ENCODE measurements at places on chromosomes 7 and 10.

GRCh38 chr7:25398418-25398817 lies 170.1 kb upstream of the NPVF start:
- no peak for DNase-seq

- no peak for DNase-seq
Measured at GRCh38 chr7:80643336-80643915, 5.0 kb downstream of the CD36 start.

DNA sequence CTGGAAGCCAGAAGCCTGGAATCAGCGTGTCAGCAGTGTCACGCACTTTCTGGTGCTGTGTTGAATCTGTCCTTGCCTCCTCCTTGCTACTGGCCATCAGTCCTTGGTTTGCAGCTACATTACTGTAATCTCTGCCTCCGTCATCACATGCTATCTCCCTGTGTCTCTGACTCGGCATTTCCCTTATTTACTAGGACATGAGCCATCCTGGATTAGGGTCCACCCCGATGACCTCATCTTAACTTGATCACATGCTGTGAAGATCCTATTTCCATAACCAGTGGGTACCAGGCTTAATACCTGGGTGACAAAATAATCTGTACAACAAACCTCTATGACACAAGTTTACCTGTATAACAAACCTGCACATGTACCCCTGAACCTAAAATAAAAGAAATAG lies 518.0 kb upstream of the KLF6 start:
- DNase-seq = no peak

GRCh38 chr7:129480674-129481363 lies 21.5 kb upstream of the SMKR1 start:
- no peak for DNase-seq

GRCh38 chr7:120169996-120170783 lies 102.8 kb upstream of the KCND2 start:
- no peak for DNase-seq

DNA sequence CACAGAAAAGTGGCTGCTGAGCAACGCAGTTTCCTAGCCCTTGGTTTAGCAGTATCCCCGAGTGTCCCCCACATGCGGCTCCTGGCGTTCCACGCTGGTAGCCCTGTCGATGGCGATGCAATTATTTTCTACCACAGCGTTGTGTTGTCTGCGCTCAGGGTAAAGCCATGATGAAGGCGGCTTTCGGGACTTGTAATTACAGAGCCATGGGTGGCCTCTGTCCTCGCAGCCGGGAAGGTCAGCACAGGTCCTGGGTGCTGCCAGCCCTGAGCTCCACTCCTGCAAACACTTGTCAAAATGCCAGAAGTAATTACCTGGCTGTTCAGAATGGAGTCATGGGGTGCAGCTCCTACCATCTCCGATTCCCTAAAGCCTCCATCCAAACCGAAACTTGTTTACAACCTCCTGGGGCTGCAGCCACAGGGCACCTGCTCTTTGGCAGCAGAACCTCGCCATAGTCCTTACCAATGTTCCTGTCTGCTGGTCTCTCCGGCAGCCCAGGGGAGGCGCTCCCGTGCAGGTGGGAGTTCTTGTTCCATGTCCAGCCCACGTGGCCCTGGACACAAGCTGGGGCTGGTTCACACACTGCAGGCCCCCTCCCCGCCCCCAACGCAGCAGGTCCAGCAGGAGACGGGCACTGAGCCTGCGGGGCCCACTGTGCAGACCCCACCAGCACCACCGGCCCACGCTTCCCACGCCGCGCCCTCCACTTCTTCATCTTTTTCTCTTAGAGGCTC lies 512.6 kb downstream of the PTPRN2 start:
- DNase-seq = no peak

GRCh38 chr7:2853147-2853546 lies 9.0 kb upstream of the GNA12 start:
- DNase-seq = no peak

DNA sequence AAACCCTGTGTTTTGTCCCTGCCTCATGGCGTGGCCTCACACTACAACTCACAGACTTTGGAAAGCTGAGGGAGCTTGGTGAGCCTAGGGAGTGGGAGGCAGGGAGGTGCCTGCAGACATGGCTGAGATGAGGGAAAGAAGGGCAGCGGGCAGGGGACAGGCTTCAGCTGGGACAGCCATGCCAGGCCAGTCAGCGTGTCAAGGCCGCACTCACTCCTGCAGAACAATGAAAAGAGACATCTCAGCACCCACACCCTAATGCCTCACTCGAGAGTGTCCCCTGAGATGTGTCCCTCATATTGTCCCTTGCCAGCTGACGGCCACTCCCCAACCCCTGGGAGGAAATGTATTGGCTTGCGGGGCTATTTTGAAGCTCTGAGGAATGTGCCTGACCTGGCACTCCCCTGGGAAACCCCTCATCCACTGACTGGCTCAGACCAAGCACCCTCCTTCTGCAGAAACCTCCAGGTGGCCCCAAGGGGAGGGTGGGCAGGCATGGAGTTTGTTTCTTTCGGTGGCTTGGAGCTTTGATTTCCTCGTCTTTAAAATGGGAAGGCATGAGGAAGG lies 31.6 kb downstream of the SH3PXD2A start:
- no peak for DNase-seq

- DNase-seq = no peak
Measured at GRCh38 chr10:116722736-116723427, 19.5 kb downstream of the HSPA12A start.

DNA sequence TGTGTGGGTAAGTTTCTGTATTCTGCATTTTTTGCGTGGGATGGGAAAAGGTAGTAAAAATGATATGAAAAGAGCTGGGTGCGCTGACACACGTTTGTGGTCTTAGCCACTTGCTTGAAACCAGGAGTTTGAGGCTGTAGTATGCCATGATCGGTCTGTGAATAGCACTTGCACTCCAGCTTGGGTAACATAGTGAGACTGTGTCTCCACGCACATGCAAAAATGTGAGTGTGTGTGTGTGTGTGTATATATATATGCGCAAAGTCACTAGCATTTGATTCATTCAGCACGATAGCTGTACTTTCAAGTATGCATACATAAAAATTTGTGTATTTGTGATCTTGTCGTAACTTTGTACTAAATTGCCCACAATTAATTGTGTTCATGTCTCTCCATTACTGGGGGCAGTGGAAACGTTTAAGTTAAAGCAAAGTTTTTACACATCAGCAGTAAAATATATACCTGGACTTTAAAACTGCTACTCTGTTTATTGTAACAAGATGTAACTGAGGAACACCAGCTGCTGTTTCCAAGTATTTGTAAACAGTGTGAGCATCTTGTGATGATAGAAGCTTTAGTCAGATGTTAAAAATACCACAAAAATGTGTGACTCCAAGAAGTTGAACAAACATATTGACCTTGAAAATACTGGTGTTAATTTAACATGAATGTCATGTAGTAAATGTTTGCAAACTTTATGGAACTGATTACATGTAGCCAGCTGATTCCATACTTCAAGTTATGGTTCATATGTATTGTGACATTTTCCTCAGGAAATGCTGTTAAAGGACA lies 1.6 kb downstream of the ZRANB1 start:
- DNase-seq = no peak

DNA sequence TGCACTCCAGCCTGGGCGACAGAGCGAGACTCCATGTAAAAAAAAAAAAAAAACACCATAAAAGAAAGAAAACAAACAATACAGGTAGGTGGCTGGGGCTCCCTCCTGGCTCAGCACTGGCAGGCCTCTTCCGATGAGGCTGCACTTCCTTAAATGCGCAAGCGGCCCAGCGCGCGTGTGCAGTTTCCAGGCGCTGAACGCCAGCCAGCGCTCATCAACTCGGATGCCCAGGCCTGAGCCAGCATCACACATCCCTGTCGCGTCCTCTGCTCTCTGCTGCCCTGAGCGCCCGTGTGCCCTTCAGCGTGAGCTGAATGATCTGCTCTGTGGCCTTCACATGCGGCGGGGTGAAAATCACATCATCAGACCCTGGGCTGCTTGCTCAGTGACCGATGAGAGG lies 31.8 kb downstream of the NUDT1 start:
- no peak for DNase-seq

DNA sequence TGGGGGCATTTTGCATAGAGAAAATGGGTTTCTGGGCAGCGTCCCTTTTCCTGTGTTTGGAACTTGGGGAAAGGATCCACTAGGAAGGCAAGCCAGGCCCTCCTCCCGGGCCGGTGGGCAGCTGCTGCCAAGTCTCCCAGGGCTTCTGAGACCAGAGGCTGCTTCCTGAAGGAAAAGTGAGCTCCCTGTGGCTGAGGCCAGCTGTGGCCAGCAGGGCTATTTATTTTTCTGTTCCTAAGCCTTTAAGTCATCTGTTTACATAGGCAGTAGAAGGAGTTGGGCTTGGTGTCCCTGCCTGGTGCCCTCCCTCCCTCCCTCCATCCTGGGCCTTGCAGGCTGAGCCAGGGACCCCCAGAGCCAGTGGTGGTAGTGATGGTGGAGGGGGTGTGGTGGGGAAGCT lies 70.5 kb upstream of the COL13A1 start:
- no peak for DNase-seq

DNA sequence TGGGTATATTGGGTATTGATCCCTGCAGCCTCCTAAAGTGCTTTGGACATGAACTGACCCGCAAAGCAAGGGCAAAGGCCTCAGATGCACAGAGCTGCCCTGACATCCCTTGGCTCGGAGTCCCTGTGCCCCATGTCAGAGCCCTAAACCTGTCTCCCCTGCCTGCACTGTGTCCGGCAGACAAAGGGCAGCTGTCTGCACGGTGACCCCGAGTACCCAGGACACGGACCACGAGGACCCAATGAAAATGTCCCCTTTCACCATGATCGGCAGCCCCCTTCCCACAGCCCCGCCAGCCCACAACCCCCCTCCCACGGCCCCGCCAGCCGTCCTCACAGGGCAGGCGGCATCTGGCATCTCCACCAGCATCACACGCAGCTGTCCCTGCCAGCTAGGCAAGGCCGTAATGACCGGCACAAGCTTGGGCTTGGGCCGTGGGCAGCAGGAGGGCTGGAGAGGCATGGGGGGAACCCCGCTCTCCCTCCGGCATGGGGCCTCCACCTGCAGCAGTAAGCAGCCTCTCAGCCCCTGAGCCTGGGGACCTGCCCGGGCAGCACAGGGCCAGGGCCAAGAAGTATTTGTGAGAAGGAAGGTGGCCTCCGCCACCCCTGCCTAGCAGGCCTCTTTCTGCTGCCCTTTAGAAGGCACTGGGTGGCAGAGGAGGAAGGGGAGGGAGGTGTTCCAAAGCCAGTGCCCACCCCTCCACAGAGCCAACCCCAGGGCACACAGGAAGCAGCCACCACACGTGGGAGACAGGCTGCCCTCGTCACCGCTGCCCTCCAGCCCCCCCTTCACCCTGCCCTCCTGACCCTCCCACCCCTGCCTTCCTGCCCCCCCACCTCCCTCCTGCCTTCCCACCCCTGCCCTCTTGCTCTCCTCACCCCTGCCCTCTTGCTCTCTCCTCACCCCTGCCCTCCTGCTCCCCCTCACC lies 10.1 kb downstream of the NUDT1 start:
- no peak for DNase-seq

- no peak for DNase-seq
Measured at GRCh38 chr10:133293810-133294119, 14.9 kb downstream of the TUBGCP2 start.

DNA sequence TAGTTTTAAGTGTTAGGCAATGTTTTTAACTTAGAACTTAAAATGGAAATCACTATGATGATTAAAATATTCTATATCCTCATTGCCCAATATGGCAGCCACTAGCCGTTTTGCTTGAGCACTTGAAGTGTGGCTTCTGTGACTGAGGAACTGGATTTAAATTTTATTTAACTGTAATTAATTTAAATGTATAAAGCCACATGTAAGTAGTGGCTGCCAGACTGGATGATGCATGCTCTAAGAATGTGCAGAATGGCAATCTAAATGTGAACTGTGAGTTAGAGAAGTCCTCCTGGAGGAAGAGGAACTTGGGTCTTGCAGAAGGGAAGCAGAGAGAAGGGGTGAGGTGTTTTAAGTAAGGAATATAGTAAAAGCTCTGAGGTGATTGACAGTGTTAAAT lies 451.4 kb downstream of the SUGCT start:
- no peak for DNase-seq

DNA sequence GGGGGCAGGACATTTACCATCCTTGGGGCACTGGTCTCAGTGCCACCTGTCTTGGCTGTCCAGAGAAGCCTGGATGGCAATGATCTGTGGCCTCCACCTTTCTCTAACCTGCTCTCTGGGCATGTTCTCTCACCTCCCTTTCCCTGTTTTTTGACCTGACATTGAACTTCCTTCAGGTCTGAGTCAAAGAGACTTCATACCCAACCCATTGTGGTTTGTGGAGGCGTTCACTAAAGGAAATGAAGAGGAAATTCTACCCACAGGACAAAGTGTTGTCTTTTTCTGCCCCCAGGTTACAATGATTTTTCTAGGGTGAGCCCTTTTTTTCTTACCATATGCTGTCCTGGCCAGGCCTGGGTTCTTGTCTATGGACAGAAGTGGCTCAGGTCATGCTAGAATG lies 76.6 kb downstream of the CYP26A1 start:
- no peak for DNase-seq

DNA sequence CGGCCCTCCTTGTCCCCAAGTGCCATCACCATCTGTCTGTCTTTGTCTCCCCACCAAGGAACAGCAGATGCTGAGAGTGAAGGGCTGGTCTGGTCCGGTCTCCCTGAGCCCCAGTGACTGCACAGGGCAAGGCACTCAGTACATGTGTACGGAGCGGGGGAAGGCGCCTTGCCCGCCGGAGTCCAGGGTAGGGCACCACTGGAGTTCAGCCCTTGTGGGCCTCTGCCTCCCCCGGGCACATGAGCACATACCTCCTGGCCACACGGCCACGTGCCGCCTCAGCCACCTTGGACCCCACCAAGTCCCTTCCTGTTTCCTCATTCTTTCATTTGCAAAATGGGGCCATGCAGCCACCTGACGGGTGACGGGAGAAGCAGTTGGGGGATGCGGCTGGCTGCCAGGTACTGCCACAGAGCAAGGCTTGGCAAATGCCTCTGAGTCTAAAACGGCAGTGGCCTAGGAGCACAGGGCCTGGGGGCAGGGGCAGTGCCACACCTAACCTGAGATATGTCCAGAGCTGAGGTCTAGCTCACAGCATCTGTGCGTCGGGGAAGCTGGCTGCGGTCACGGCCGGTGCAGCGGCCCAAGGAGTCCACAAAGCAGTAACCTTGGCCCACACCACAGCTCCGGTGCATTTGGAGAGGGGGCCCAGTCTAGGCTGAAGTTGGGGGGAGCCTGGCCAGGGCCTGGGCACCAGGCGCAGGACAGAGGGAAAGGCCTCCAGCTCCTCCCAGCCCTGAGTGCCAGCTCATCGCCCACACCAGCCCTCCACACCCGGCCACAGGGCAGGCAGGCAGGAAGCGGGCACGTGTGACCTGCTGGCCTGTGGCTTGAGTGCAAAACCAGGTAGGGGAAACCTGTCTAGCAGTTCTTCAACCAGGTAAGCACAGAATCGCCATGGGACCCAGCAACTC lies 5.2 kb downstream of the ADAP1 start:
- no peak for DNase-seq

- DNase-seq = no peak
Measured at GRCh38 chr10:49458869-49459268, 63.0 kb upstream of the DRGX start.

DNA sequence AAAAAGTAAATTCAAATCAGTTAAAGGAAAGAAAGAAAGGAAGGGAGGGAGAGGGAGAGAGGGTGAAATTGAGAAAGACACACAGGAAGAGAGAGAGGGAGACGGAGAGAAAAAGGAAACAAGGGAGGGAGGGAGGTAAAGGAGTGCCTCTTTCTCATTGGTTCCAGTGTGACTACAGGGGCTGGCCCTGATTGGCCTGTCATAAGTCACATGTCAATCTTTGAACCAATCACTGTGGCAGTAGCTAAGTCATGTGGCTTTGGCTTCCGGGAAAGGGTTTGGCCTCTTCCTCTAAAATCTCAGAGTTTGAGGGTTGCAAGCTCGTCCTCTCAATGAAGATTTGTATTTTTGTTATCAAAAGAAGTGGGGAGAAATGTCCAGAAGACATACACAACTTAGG lies 150.2 kb downstream of the RAB11FIP2 start:
- DNase-seq = no peak

- no peak for DNase-seq
Measured at GRCh38 chr7:3128857-3129490, 85.3 kb upstream of the CARD11 start.
